ENCODE measurements at places on chromosomes 11 and 22.

DNA sequence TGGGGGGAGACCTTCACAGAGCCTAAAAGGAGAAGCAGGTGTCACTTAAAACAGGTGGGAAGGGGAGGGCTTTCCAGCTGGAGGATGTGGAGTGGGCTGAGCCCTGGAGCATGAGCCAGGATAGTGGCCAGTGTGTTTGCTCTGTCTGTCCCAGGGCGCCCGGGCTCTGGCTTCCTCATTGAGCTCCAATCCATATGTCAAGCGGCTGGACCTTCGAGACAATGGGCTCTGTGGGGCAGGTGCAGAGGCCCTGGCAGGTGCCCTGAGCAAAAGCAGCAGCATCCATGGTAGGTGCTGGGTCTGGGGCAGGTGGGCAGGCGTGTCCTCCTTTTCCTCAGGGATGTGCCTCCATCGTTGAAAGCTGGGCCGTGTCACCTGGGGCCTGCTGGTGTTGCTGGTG lies 2.0 kb downstream of the LRRC74B start:
- DNase-seq = no peak

DNA sequence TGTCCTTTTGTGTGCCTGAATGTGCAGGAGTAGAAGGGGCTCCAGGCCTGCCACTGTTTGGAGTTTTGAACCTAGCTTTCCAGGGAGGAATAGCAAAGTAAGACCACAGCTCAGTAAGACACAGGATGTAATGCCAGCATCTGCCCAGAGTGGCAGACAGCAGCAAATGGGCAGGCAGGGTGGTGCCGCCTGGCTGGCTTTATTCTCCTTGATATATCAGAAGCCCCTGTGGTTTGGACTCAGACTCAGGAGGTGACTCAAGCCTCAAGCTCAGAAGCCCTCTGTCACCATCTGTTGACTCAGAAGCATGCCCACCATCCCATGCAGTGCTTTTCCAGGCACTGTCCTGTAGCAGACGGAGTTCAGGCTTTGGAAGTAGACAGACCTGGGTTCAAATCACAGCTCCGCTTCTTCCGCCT lies 72.7 kb upstream of the TTC12 start:
- no peak for DNase-seq

GRCh38 chr11:36948460-36949127 lies 350.6 kb upstream of the RAG2 start:
- DNase-seq = no peak

GRCh38 chr11:126647735-126648134 lies 292.2 kb downstream of the ST3GAL4 start:
- no peak for DNase-seq

GRCh38 chr11:7439746-7440320 lies 45.5 kb upstream of the OLFML1 start:
- DNase-seq = peak; percentile 72

GRCh38 chr11:36162883-36163434 lies 126.3 kb downstream of the COMMD9 start:
- DNase-seq = no peak

- peak; percentile 49 for DNase-seq
Measured at GRCh38 chr11:121421149-121421901, 30.8 kb upstream of the SORL1 start.

DNA sequence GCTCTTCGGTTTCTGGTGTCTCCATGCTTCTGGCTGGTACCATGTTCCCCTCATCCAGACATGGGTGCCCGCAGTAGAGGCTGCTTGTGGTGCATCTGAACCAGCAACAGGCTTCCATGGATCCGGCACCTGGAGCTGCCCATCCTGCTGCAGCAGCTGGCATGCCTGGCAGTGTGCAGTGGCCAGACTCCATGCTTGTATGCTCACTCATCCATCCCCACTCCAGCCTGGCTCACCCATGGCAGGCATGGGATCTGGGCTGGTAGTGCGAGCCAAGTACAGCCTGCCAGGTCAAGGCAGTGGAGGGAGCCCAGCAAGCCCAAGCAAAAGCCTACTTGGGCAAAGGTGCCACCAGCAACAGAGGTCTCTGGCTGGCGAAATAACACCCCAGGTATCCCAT lies 6.2 kb upstream of the OR5W2 start:
- DNase-seq = no peak

- DNase-seq = no peak
Measured at GRCh38 chr11:76329983-76330382, 50.9 kb downstream of the THAP12 start.

GRCh38 chr11:71103266-71103665 lies 149.1 kb downstream of the SHANK2 start:
- DNase-seq = no peak

DNA sequence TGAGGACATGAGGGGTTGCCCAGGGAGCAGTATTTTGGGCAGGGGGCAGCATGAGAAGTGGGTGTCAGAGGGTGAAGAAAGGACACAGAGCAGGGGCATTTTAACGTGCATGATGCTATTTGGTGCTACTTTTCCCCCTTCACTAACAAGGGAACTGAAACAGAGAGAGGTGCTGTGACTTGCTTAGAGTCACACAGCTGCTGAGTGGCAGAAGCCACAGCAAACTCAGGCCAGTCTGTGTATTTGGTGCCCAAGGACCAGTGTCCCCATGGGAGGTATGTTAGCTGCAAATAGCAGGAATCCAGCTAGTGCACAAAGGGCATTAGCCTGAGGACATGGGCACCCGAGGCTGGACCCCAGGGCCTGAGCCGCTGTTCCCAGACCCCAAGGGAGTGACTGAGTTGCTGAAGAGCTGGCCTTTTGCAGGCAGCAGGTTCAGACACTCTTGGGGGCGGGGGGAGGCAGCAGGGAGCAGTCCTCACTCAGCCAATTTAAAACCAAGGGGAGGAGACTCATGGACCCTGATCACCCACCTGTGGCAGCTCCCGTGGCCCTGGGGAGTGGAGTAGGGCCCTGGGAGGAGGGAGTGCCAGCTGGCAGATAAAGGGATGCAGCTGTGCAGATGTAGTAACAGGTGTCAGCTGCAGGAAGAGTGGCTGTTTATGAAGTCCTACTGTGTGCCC lies 14.6 kb downstream of the PARVG start:
- no peak for DNase-seq

DNA sequence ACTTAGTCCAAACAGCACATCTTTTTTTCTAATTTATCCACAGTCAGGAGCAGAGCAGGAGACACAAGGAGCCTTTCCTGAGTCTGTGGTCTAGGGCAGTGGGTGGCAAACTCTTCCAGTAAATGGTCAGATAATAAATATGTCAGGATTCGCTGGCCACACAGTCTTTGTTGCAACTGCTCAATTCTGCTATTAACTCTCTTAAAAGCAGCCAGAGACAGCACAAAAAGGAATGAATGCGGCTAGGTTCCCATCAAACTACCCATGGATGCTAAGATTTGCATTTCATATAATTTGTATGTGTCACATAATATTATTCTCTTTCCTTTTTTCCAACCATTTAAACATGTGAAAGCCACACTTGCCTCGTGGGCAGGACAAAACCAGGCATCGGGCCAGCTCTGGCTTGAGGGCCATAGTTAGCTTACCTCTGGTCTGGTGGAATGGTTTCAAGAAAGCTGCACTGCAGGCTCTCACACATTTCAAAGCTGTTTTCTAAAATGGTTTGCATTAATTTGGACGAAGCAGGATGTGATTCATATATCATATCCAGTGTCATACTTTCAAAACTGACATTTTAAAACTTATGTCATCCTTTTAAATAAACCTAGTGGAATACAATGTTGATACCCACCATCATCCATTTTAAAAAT lies 64.7 kb upstream of the CD5 start:
- no peak for DNase-seq

DNA sequence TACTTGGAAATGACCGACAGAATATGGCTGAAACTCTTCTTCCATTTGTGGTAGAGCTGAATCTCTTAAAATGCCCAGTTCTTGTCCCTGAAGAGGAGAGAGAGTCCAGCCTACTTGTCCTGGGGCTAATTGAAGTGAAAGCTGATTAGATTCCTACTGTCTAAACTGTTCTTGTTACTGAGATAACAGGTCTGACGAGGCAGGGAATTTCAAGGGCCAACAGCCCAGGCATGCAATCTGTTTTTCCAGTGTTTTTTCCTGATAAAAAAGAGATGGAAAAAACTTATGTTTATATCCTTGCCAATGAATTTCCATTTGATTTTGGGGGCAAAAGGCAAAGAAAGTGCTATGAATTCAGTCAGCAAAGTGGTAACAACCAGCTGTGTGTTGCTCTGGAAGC lies 195.5 kb downstream of the ETS1 start:
- no peak for DNase-seq

DNA sequence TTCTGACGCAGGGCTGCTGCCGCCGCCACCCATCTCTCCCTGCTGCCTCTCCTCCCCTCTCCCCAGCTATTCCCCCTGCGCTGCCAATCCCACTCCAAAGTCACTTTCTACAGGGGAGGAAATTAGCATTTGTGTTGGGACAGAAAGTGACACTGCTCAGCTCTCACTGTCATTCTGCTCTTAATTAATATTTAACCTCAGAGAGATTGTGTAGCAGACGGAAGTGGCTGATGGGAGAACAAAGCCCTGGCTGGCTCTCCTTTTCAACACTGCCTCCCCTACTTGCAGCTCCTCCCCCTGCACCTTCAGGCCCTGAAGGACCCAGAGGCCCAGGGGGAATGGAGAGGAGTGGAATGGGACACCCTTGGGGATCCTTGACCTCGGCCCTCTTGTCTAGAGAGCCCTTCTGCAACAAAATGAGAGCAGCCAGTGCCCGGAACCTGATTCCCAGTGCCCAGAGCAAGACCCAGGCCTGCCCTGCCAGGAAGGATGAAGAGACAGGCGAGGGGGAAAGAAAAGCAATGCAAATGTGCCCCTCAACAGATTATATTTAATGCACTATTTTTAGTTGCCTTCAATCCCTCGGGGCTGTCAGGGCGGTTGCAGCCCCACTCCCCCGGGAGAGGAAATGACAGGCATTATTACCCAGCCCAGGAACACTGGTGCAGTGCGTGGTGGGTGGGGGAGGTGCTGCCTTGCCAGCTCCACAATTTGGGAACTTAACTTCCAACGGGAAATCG lies 14.6 kb upstream of the NRGN start:
- DNase-seq = no peak

All from inflammatory macrophage (primary cell).